CD4-positive, alpha-beta T cell (primary cell): ENCODE measurements at places on chromosomes 1 and 21.

- DNase-seq, result no peak
Observed at GRCh38 chr21:42544544-42544943, 30.9 kb downstream of the SLC37A1 start.

- no peak for DNase-seq
Observed at GRCh38 chr1:108699375-108700332, 7.5 kb downstream of the PRPF38B start.

GRCh38 chr1:23980728-23981070 is 572 bp upstream of the SRSF10 start:
- DNase-seq, result peak; percentile 33

DNA sequence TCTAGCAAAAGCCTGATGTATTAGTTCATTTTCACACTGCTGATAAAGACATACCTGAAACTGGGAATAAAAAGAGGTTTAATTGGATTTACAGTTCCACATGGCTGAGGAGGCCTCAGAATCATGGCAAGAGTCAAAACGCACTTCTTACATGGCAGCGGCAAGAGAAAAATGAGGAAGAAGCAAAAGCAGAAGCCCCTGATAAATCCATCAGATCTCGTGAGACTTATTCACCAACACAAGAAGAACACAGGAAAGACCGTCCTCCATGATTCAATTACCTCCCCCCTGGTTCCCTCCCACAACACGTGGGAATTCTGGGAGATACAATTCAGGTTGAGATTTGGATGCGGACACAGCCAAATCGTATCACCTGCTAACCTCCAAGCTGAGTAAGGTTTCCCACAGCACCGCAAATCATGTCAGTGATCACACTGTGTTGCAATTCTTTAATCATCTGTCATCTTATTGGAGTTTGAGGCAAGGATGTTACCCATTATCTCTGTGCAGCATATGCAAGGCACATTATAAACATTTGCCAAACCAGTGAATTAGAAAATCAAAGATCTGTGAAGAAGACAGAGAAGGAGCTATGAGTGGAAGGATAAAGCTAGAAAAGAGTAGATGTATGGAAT is 128.5 kb downstream of the ZNF281 start:
- DNase-seq, result no peak

- DNase-seq, result no peak
Observed at GRCh38 chr1:68974447-68974846, 477.6 kb upstream of the DEPDC1 start.

- DNase-seq, result no peak
Observed at GRCh38 chr1:234624724-234625117, 14.7 kb upstream of the IRF2BP2 start.

DNA sequence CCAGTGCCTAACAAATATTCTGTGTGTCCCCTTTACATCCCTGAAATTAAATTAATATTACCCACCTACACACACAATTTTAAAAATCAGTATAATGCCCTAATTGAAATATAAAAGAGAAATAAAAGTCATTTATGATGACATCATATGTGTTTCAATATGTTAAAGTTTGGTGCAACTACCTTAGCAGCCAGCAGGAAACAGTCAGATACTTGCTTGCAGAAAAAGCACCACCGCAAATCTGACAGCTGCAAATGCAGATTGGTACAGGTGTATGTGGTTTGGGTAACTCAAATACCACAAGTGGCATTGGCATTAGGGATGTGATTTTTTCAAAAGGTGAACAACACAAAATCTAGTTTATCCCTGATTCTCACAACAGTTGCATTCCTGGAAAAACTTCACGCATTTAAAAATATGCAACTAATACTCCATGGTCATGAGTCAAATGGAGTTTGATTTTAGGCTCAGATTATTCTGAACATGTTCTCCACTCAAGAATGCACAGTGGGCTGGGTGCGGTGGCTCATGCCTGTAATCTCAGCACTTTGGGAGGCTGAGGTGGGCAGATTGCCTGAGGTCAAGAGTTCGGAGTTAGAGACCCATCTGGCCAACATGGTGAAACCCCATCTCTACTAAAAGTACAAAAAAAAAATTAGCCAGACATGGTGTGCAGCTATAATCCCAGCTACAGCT is 106.3 kb downstream of the EDEM3 start:
- DNase-seq, result no peak

DNA sequence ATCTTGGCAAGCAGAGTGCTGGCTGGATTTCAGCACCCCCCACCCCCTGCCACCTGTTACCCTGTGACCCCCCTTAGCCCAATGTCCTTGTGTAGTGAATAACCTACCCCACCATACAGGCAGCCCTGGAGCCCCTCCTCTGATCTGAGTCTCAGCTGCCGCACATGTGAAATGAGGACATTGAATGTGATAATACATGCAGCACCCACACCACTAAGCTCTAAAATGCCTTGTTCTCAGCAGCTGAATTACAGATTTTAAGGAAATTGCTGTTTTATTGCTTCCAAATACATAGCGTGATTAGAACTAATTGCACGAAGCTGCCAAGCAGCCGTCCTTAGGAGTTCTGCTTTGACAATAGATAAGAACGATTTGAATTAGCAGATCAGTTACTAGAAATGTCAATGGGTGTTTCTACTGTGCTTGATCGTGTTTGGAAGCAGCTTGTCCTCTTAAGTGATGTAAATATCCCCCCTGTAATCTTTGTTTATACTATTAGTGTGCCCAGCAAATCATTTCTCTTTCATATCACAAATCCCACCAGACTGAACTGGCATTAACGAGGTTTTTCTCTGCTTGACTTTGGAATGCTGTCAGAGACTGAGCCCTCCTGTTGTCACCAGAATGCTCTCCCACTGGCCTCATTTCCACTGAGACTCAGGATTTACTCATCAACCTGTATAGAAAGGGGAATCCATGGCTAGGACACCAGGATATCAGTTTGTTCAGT is 4.9 kb downstream of the SLAMF8 start:
- no peak for DNase-seq

- DNase-seq, result no peak
Observed at GRCh38 chr1:9397047-9397446, 104.4 kb downstream of the SPSB1 start.

GRCh38 chr1:211816586-211816985 is 14.0 kb downstream of the LPGAT1 start:
- no peak for DNase-seq

DNA sequence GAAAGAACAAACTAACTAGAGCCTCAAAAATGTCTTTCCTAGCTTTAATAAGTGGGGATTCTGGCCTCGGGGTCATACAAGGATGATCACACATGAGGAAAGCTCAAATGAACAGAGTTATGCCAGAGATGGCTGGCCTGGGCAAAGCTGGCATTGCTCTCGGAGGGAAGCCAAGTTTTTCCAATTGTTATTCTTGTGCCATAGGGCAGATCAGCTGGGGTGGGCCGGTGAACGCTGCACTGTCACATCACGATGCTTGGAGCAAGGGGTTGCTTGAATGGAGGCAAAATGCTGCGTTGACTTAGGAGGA is 75.9 kb upstream of the LYST start:
- DNase-seq, result no peak

DNA sequence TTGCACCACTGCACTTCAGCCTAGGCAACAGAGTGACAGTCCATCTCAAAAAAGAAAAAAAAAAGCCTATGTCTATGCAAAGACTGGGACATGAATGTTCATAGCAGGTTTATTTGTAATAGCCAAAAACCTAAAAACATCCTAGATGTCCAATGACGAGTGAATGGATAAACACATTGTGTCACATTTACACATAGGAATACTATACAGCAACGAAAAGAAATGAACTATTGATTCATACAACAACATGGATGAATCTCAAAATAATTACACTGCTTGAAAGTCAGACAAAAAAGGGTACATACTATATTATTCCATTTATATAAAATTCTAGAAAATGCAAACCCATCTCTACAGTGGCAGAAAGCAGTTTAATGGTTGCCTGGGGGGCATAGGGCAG is 7.9 kb downstream of the STYXL2 start:
- DNase-seq, result no peak

DNA sequence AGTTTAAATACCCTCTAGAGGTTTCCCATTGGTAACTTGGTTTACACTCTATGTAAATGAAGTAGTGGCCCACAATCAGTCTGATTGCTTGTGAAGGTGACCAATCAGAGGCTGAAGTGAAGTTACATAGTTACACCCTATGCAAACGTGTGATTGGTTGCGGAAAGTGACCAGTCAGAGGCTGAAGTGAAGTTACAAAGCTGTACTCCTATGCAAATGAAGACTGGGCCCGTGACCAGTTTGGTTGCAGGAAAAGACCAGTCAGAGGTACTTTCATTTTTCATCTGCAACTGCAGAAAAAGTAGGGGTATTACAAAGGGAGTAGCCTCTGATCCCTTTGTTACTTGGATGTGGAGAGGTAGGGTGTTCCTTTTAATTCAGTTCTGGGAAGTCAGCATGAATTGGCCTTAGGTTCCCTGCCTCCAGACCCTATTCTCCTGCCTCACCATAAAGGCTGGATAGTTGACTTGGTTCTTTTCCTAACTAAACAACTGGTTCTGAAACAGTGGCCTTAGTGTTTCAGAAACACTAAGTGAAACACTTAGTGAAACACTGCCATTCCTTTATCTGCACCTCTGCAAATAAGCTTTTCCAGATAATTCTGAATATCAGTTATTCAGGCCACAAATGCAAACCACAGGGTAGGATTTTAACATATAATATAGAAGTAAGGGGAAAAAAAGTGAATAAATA is 39.3 kb downstream of the MAGI3 start:
- no peak for DNase-seq

DNA sequence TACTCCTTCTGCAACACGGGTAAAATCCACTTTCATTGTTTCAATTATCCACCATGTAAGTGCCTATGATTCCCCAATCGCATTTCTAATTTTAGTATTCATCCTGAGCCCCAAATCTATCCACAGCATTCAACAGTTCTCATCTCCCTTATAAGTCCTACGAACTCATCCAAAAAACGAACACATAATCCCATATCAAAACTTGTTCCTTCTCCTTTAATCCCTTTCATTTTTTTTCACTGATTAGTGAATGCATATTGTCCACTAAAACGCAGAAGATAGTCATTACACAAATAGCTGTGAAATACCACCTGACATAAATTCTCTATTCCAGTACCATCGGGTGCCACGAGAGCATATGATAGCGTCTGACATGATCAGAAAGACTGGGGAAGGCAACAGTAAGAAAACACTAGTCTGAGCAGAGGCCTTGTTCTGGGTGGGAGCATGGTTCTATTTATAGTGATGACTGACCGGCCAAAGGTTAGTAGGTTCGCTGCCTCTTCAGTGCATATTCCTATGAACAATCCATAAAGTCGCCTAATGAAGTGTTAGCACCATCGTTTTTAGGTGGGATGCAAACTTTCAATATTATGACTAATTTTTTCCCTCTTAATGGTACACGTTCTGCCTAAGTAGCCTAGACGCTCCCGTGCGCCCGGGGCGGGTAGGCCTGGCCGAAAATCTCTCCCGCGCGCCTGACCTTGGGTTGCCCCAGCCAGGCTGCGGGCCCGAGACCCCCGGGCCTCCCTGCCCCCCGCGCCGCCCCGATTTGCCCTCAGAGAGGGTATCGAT is 648 bp downstream of the ATP5PF start:
- no peak for DNase-seq

- no peak for DNase-seq
Observed at GRCh38 chr1:2506007-2506860, 20.2 kb downstream of the PANK4 start.

DNA sequence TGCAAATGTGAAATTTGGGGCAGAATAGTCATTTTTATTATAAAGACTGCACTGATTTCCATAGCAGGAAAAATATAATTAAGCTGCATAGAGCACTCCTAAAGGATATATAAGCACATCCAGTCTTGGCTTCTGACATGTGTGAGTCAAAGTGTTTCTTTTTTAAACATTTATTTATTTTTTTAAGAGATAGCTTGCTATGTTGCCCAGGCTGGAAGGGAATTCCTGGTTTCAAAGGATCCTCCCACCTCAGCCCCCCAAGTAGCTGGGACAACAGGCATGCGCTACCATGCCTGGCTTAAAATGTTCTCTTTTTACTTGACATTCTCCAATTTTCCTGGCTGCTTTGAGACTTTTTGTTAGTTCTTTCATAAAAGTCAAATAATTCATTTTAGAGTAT is 126.1 kb downstream of the HMCN1 start:
- no peak for DNase-seq

DNA sequence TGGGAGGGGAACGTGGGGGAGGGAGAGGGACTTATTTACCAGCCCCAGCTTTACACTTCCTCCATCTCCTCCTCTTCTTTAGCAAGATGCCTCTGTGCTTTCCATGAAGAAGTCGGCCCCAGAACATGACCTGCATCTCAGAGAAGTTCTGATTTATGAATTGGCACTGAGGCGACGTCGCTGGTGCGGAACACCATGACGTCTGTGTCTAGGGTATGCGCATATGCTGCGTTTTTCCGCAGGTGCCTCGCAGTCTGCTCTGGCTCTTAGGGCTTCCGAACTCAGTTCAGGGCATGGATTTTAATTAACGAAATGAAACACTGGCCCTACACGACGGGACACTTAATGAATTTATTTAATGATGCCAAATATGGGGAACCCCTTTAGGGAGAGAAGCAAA is 510.3 kb downstream of the SMYD3 start:
- DNase-seq, result no peak

- no peak for DNase-seq
Observed at GRCh38 chr21:38980416-38981313, 174.9 kb downstream of the ETS2 start.

DNA sequence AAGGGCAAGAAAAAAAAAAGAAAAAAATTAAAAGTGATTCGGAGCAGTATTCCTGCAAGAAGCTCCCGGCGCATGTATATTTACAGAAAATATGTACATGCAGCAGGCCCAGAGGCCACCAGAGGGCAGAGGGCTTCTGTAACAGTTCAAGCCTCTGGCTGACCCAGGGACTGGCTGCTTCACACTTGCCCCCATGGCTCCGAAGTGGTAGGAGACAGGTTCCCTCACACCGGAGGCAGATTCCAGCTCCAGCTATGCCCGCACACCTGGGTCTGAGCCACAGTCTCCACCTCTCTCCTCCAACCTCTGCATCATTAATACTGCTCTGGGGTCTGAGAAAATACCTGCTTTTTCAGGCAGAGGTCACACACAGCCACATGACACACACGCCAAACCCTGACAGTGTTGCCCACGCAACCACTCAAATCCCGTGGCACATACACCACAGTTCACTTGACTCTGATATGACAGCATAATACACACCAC is 2.2 kb upstream of the ARHGAP30 start:
- DNase-seq, result peak; percentile 73

DNA sequence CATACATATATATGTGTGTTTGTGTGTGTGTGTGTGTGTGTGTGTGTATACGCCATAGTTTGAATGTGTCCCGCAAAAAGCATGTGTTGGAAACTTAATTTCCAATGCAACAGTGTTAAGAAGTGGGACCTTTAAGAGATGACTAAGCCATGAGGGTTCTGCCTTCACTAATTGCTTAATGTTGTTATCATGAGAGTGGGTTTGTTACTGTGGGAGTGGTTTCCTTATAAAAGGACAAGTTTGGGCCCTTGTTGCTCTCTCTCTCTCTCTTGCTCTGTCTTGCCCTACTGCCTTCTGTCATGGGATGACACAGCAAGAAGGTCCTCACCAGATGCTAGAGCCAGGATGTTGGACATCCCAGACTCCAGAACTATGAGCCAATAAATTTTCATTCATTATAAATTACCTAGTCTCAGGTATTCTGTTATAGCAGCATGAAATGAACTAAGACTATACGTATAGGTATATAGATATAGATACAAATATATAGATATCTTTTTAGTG is 103.8 kb upstream of the ZC3H11B start:
- DNase-seq, result no peak

- DNase-seq, result no peak
Observed at GRCh38 chr1:201886103-201886885, 2.4 kb upstream of the SHISA4 start.

- no peak for DNase-seq
Observed at GRCh38 chr1:76390456-76390855, 315.9 kb downstream of the ST6GALNAC3 start.
